ENCODE measurements at places on chromosomes 3 and 15.

- DNase-seq, result no peak
Measured at GRCh38 chr3:148084931-148085330, 612.8 kb upstream of the AGTR1 start.

- no peak for DNase-seq
Measured at GRCh38 chr3:34008191-34008590, 209.8 kb downstream of the PDCD6IP start.

DNA sequence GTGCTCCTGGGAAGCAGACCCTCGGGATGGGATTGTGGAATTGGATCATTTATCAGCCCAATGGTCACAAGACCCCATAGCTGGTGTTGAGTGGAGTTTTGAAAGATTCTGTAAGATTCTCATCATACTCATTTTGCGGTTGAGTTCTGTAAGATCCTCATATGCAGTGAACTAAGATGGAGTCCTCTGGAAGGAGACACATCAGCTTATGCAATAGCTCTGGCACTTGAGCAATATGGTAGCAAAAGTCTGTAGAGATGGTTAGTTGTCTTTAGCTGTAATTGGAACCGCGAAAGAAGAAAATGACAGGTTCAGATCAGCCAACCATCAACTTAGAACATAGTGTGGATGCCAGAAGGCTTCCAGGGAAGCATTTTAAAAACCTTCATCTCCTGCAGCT, 184.5 kb upstream of the TSC22D2 start:
- no peak for DNase-seq

- DNase-seq, result no peak
Measured at GRCh38 chr15:23860290-23861245, 173.5 kb upstream of the NDN start.

DNA sequence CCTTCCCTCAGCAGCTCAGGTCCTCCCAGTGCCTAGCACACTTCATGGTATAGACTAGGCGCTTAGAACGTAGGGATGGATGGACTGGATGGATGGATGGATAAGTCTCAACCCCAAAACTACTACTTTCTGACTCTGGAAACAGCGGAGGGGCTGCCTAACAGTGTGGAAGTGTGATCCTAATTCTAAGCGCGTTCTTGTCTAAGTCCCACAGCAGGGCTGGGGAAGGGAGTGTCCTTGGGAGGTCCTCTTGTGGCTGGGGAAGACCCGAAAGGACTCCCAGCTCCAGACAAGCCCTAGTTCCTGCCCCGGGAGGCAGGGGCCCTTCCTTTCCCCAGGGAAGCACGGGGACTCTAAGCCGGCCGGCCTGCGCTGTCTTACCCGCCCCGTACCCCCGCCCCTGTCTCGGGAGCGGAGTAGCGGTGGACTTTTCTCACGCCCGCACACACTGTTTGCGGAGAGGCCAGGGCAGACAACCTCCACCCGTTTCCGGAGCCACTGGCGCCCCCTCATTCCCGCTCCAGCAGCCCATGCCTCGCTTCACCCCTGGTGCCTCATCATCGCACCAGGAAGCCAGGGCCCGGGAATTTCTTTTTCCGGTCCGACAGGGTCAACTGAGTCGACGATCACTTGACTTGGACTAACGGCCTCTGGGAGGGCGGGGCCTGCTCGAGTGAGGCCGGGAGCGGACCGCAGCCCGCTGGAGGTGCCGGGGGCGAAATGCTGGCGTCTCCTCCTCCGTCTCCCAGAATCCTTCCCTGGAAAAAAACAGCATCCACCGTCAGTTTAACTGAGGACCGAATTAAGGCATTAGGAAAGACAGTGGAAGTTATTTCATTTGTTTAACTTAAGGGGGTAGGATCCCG, 133.3 kb downstream of the TBC1D2B start:
- DNase-seq, result peak; percentile 90

DNA sequence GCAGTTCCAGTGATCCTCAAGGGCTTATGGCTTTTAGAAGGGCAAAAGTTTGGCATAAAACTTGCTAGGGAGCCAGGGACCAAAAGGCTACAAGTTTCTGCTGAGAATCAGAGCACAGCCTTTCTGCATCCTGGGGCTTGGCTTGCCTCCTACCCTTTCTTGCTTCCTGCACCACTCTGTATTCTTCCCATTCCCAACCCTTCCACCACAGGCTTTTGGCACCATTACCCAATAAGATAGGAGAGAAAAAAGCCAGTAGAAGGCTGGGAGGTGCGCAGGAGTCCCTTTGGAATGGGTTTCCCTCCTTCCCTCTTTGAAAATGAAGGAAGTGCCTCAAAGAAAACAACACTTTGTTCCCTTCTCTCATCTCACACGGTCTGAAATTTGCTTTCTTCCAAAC, 268.6 kb downstream of the PDCD6IP start:
- DNase-seq, result no peak

- DNase-seq, result no peak
Measured at GRCh38 chr3:13537909-13538296, 11.0 kb upstream of the FBLN2 start.

GRCh38 chr3:46934498-46935167, 41.9 kb downstream of the CCDC12 start:
- peak; percentile 78 for DNase-seq

DNA sequence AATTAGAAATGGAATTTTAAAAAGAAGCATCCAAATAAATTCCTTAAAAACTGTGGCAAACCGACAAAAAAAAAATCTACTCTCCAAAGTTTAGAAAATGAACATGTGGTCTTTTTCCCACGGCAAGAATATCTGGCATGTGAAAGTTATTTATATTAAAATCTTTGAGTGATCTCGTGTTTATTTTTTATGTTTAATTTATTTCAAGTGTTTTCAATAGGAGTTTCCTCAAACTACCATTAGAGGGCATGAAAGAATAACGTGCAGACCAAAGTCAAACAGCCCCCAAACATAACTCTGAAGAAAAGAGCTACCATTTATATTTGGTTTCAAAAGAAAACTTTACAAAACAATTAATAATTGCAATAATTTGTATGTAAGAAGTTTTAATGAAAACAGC, 286.4 kb downstream of the ZIC4 start:
- no peak for DNase-seq

GRCh38 chr15:43118829-43119228, 13.0 kb upstream of the UBR1 start:
- DNase-seq, result no peak

- no peak for DNase-seq
Measured at GRCh38 chr3:196140224-196140623, 58.3 kb upstream of the TFRC start.

DNA sequence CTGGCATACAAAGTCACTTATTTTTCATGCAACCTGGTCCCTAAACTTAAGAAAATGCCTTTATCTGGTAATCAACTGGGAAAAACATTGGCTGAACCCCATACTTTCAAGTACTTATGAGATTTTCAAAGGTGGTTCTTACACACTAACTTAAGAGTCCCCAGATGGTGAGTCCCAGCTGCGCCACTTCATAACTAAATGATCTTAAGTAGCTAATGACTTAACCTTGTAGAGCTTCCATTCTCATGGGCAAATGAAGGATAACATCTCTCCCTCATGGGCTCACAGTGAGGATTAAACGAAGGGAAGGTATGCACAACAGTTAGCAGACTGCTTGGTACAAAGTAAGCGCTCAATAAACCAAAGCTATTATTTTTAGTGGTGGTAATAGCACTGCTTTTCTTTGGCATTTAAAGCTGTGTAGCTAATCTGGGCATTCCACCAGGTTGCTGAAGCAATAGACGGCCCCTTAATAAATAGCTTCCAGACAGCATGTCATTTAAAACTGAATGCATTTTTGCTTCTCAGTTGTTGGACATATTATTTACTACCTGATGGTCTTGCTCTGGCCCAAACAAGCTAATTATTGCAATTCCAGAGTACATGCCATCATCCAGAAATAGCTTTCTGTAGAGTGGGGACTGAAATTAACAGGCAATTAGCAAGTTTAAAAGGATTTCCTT, 55.4 kb downstream of the LIPC start:
- DNase-seq, result no peak

DNA sequence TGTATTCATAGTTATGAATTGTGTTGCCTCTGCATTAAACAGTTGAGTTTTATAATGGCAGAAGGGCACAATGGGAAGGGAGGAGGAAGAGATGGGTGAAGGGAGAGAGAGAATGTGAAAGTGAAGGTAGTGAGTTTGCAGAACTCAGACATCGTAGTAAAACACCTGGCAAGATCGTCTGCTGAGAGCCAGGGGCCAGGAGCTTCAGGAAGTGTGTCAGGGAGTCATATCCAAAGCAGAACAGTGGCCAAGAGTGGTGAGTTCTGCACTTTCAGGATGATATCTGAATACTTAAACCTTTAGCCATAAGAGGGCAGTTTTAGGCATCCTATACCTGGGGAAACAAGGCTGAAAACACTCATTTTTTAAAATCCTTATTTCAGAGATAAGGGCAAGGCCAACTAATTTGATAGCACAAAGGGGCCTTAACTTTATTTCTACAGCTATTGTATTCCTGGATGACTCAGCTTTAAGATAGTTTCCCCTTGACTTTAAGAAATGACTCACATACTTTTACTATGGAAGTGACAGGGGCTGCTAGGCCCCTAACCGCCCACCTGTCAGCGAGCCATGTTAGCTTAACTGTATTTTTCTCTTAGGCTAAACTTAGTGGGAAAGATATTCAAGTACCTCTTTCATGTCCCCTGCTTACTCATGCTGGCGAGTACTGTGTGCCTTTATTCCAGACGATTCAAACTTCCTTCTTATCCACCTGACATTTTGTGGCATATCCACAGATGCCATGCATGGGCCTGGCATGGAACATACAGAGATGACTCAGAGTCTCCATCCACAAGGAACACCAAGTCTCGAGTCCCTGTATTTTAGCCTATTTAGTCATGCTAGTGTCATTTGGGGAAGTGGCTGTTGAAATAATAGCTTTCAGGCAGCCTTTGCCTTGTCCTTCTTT, 53.9 kb downstream of the RLBP1 start:
- DNase-seq, result no peak

DNA sequence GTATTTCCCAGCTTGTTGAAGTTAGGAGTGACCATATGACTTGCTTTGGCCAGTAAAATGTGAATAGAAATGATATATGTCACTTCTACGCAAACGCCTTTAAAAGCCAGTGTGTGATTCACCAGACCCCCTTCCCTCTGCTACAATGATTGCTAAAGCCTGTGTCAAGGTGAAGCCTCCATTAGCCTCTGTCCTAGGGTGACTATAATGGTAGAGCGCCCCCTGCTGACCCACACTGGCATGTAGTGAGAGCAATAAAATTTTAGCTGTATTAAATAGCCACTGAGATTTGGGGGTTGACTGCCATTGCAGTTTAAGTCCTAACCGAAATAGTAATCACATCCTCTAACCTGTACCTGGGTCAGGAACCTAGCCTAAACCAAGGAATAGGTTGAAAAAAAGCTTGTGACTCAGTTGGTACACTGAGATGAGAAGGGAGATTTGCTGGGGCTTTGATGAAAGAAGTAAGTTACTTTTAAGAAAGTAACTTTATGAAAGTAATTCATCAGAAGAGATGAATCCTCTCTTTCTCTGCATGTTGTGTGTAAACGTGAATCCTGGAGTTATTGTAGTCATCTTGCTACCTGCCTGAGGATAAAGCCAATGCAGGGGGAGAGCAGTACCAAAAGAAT, 52.6 kb downstream of the GTF2E1 start:
- peak; percentile 86 for DNase-seq

DNA sequence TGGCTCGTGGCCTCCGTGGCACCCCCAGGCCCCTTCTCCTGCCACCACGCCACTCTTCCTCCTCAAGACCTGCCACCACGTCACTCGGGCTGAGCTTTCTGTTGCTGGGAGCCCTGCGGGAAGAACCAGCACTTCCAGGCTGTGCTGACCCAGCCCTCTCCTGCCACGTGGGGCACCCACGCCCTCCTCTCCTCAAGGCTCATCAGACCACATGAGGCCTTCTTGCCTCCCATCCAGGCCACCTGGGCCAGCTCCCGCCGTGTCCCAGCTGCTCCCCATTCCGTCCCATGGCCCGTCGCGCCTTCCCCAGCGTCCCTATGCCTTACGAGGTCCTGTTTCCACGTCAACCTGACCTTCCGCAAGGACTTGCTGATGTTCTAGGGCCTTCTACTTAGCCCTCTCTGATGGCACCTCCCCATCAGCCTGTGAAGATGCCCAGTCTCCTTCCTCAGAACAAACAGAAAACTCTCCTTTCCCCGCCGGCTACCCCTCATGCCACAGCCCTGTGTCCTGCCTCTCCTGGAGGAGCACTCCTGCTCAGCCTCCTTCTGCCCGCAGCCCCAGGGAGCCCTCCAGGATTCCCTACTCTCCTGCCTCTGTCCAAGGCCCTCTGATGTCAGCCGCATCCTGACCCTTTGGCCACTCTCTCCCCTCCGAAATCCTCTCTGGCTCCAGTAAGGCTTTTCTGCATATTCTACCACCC, 71.1 kb upstream of the BLM start:
- no peak for DNase-seq

GRCh38 chr3:170117134-170117533, 64.4 kb downstream of the PHC3 start:
- DNase-seq, result no peak

DNA sequence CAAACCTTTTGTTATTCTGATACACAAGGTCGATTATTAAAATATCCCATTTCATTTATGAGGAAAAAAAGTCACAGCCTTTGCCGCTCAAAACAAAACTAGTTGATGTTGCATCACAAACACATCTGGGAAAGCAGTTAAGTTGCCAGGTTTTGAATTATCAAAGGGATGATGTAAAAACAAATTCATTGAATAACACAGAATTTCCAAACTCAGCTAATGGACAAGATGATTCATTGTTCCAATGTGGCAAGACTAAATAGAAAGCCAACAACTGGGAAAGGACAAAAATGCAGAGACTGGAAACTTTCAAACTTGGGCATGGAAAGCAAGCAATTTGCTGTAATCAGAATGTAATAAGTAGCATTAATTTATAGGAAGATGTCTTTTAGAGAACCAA, 610.0 kb upstream of the ZNF385D start:
- DNase-seq, result no peak

- DNase-seq, result no peak
Measured at GRCh38 chr3:35724106-35724505, 84.8 kb downstream of the ARPP21 start.

DNA sequence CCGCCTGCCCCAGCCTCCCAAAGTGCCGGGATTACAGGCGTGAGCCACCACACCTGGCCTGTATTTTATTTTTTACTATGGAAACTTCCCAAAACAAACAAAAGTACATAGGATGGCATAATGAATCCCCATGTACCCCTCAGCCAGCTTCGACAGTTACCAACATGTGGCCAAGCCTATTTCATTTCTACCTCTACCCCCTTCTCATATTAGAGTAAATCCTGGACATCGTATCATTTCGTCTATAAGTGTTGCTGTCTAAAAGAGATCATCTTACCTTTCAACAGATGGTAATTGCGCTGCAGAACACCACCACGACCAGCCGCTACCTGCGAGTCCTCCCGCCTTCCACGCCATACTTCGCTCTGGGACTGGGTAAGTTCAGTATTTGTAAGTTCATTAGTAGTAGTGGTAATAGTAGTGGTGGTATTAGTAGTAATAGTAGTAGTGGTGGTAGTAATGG, 44.9 kb downstream of the DLEC1 start:
- no peak for DNase-seq

DNA sequence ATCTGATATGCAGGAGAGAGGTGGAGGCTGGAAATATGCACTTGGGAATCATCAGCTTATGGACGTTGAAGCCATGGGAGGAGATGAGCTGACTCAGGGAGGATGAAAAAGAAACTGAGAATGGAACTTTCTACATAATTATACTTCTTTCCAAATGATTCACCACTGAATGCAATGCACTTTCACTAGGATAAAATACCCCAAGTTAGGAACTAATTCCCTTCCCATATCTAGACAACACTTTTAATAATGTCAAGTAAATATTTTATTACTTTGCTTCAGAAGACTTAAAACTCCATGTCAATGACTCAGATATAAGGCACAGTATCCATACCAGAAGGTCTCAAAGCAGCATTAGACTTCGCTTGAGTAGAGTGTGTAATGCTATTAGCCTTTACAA, 24.2 kb downstream of the NPTN start:
- no peak for DNase-seq

Data from upper lobe of right lung (tissue), 1 donor.